Pancreas (tissue), 10 donors: ENCODE measurements at places on chromosomes 6 and 20. TPM values are rescaled to one million over a fixed set of nuclear protein-coding genes. Genes with fewer than 3 reads are reported as not detected.

The MMUT gene
- total RNA-seq = 8.5 TPM

The SCGN gene
- total RNA-seq = 28.3 TPM

The RWDD2A gene
- total RNA-seq = 3.3 TPM

The GABRR1 gene
- total RNA-seq = not detected

The MUC22 gene
- total RNA-seq = not detected

The HNF4A gene
- 22.6 TPM for total RNA-seq

The AVP gene
- not detected for total RNA-seq

The SPATA25 gene
- total RNA-seq = 0.85 TPM
